ENCODE measurements at places on chromosomes 12 and 14. TPM values are rescaled to one million over a fixed set of nuclear protein-coding genes. Genes with fewer than 3 reads are reported as not detected.
A peak's percentile ranks its signal among the peaks of the same experiment; 100 is the strongest.

RNFT2 gene
- 26.9 TPM for total RNA-seq

- peak; percentile 24 for DNase-seq
Observed at GRCh38 chr14:75141967-75142366, 15.1 kb upstream of the NEK9 start.

- no peak for DNase-seq
Observed at GRCh38 chr12:124774054-124774461, 89.6 kb downstream of the SCARB1 start.

KRT8 gene
- 168 TPM for total RNA-seq

- no peak for DNase-seq
Observed at GRCh38 chr14:99790978-99791376, 2.2 kb upstream of the EML1 start.

DNA sequence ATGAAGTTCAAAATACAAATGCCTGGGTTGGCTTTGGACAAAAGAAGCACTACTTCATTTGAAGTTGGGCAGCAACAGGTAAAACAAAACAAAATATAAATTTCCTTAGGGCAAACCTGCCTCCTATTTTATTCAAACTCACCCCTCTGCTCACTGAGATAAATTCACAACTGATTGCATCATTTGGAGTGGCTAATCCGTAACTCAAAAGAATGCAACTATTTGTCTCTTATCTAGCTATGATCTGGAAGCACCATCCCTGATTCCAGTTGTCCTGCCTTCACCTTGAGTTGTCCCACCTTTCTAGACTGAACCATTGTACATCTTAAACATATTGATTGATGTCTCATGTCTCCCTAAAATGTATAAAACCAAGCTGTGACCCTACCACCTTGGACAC is 145.0 kb downstream of the CCER1 start:
- DNase-seq, result no peak

GRCh38 chr14:104221636-104222369 is 83.4 kb downstream of the KIF26A start:
- no peak for DNase-seq

SIX4 gene
- 28.8 TPM for total RNA-seq

- DNase-seq, result peak; percentile 79
Observed at GRCh38 chr12:13000616-13000924, 505 bp upstream of the HEBP1 start.

PPP2R5C gene
- 183 TPM for total RNA-seq

AEBP2 gene
- total RNA-seq, result 34.0 TPM

PLEKHH1 gene
- 17.6 TPM for total RNA-seq

CLEC4E gene
- total RNA-seq, result not detected

EFS gene
- 74.3 TPM for total RNA-seq

- no peak for DNase-seq
Observed at GRCh38 chr12:65126482-65126881, 5.4 kb upstream of the WIF1 start.

PTPRB gene
- 0.06 TPM for total RNA-seq

GRCh38 chr14:96161636-96162035 is 43.0 kb upstream of the BDKRB2 start:
- DNase-seq, result no peak

- no peak for DNase-seq
Observed at GRCh38 chr12:84857525-84858208, 54.9 kb downstream of the SLC6A15 start.

- no peak for DNase-seq
Observed at GRCh38 chr12:71266606-71267005, 108.8 kb upstream of the TSPAN8 start.

DCD gene
- not detected for total RNA-seq

SYNDIG1L gene
- 0.40 TPM for total RNA-seq

DNA sequence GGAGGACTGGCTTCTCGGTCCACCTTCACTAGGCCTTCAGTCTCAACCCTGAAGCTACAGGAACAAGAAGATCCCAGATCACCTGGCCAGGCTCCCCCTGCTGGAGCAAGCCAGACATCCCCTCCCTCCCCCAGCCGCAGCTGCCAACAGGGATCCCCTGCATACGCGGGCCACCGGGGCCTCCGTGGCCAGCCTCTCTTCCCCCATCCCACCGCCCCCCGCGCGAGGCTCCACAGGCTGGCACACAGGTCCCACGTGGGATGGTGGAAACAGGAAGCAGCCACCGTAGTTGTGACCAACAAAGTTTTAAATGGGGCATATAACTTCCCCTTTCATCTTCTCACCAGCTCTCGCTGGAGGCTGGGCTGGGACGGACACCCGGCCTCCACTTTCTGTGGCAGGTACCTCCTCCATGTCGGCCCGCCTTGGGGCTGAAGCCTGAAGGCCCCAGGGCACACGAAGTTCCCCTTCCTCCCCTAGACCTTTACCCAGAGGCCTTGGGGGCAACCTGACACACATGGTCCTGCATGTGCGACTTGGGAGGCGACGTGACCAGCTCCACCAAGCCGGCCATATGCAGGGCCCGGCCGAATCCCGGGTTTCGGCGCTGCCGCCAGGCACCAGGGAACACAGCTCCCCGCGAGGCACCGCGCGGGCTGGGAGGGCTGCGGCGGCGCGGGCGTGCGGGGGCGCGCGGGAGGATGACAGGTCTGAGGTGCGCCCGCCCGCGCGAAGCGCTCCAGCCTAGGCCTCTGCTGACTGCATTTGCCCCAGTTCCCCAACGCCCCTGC is 44.4 kb upstream of the PNMA1 start:
- peak; percentile 83 for DNase-seq

DNA sequence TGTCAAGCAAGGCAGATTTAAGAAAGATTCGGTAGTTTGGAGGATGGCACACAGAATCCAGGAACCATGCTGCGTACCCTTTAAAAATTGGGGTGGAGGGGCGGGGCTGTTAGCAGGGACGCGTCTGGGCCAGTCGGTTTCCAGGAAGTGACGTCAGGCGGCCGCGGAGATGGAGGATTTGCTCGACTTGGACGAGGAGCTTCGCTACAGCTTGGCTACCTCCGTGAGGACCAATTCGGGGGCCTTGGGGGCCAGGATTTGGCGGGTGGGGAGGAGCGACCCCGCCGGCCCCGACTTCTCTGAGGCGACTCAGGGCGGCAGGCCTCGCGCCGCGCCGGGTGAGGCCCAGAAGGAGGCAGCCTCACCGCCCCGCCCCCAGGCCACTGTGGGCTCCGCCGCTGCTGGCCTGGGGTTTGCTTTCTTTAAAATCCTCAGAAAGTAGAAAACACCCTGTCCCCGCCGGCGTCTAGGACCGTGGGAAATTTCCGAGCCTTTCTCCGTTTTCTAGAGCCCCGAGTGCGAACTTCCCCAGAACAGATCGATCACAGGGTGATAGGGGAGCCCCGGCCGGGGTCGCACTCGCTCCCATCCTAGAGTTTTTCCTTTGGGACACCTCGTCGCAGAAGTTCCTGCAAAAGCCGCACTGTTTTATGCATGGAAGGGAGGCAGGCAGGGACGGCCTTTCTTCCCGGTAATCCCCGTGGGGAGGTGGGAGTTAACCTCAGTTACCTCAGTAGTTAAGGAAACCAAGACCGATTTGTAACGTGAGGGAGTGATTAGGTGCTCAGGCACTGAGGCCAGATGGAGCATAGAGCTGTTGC is at the start of gene IFT43:
IFT43 (plus strand) TSS at position 146 of the 821 bp plus-strand sequence; CDS start at position 170, 24 bp downstream.
- DNase-seq, result peak; percentile 87

GDF3 gene
- not detected for total RNA-seq

GRCh38 chr12:133135747-133136146 is 5.3 kb downstream of the ZNF10 start:
- no peak for DNase-seq

GRCh38 chr14:63652406-63652805 is 10.7 kb upstream of the WDR89 start:
- no peak for DNase-seq

All from neural progenitor cell (in vitro differentiated cells).